ENCODE measurements at places on chromosomes 7 and 10.

- no peak for DNase-seq
These were observed 3.4 kb downstream of the TLX1 start for GRCh38 chr10:101134299-101135127.

DNA sequence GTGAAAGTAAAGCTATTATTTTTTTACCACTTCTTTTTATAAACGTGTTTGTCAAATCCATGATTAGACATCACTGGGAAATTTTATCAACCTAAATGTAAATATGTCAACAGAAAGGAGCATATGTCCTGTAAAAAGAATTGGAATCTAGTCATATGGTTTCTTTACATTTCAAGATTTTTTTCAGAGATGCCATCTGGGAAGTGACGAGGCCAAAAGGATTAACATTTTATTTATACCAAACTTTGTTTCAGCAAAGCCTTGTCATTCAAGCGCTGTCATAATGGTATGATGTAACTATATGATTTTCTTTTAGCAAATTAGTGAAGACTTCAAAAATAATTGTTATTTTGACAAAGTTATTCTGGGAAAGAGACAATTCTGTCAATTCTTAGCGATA, 117.3 kb downstream of the SEMA3A start:
- no peak for DNase-seq

GRCh38 chr10:122471531-122472177, 10.3 kb downstream of the HTRA1 start:
- no peak for DNase-seq

DNA sequence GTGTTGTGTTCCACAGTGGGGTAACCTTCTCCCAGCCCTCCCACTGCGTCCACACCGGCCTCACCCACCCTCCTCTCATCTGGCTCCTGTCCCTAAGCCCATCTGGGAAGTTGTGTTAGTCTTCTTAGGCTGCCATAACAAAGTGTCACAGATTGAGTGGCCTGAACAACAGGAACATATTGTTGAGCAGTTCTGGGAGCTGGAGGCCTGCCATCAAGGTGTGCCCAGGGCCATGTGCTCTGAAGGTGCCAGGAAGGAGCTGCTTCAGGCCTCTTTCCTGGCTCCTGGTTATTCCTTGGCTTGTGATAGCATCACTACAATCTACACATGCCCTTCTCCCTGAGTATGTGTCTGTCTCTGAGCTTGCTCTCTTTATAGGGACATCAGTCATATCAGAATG, 327.6 kb upstream of the COBL start:
- DNase-seq, result no peak

DNA sequence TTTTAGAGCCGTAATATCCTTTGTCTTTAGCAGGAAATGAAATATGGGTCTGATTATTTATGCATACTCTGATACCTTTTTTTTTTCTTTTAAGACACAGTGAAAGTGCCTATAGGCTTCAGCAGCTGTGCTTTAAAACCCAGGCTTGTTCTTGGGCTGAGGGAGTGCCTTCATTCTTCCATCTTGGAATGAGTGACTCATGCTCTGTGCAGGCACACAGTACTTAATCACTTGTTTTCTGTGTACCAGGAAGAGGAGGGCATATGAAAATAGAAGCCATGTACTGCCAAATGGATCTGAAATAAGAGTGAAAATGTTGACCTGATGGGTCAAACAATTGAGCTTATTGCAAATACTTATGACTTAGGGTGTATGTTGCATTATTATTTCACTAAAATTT, 12.0 kb downstream of the INPP5F start:
- DNase-seq, result no peak

DNA sequence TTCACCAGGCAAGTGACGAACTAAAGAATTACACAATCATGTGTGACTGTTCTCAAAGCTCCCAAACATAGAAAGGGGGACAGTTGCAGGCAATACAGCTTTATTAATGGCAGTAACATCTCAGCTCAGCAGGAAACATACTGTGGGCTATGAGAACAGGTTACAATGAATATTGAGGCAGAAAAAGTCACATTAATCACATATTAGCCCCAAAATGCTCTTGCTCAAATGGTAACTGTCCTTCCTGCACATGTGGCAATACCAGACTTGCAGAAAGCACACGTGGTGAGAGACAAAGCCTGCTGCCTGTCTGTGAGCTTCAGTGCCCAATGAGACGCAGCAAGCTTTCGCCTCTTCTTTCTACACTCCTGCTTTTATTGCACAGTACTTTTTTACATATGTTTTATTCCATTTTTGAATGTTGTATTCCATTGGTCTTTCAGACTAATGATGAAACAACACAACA, 104.9 kb upstream of the ACBD5 start:
- DNase-seq, result no peak

DNA sequence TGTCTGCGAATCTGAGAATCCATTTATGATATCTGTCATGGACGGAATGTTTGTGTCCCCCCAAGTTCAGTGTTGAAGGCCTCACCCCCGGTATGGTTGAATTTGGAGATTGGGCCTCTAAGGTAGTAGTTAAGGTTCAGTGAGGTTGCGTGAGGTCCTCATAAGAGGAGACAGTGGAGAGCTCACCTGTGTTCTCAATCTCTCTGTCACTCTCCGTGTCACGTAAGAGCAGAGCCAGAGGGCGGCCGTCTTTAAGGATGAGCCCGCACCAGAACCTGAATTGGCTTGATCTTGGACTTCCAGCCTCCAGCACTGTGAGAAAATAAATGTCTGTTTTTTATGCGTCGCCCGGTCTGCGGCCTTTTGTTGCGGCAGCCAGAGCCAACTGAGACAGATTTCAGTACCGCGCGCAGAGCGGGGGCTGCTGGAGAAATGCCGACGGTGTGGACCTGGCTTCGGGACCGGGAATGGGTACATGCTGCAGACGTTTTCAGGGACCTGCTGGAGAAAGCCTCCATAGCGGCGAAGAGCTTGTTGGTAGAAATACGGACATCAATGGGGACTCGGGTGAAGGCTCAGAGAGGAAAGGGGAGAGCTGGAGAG, 40.2 kb downstream of the WDR37 start:
- no peak for DNase-seq

GRCh38 chr7:122951006-122951405, 44.5 kb downstream of the TAS2R16 start:
- DNase-seq, result no peak

DNA sequence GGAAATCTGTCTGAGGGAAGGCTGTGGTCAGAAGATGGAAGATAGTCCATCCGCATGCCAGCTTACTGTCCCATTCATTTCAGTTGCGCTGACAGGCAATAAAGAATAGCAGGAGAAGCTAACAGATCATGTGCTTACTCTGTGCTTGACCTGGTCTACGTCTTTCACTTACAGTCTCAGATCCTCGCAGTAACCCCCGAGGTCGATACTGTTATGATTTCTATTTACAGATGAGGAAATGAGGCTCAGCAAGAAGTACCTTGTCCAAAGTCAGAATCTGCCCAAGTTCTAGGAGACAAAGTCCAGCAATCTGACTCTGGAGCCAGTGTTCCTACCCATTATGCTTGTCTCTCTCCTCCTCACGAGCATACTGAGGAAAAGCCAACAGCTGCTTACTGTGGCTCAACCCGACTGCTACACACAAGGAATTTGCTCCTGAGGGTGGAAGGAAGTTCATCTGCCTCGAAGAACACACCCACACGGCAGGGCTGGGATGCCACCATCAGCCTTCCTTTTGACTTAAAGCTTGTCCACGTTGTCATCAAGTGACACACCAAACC, 74.2 kb downstream of the MINPP1 start:
- DNase-seq, result no peak

GRCh38 chr7:22725585-22725984, 1.4 kb upstream of the IL6 start:
- no peak for DNase-seq

GRCh38 chr10:5752301-5752871, 60.8 kb downstream of the GDI2 start:
- DNase-seq, result no peak

GRCh38 chr10:99788598-99789256, 6.3 kb downstream of the ABCC2 start:
- DNase-seq, result no peak

- no peak for DNase-seq
These were observed 139.4 kb downstream of the ARID5B start for GRCh38 chr10:62040881-62041280.

- DNase-seq, result no peak
These were observed 55.5 kb downstream of the PLXNA4 start for GRCh38 chr7:132520591-132521280.

- DNase-seq, result no peak
These were observed 56.2 kb downstream of the LRRTM3 start for GRCh38 chr10:66982053-66982420.

- DNase-seq, result no peak
These were observed 6.3 kb downstream of the GHRHR start for GRCh38 chr7:30970074-30970473.

- no peak for DNase-seq
These were observed 13.3 kb downstream of the RGR start for GRCh38 chr10:84258034-84258695.

GRCh38 chr7:36755484-36755883, 31.2 kb upstream of the AOAH start:
- no peak for DNase-seq

DNA sequence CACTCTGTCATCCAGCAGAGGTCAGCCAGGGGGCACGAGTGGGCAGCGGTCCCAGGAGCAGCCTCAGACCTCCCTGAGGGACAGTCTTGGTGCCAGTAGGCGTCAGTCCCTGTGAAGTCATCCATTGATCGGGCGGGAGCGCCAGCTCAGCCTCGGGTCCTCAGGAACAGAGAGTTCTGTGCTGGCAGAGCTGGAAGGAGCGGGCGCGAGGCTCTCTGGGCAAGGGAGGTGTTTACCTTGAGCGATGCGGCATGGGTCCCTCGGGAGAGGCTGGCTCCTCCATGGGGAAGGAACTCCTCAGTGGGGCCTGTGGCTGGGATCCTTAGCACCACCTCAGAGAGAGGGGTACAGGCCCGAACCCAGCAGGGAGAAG, 101.1 kb upstream of the PPIF start:
- no peak for DNase-seq

- no peak for DNase-seq
These were observed 94.8 kb downstream of the TCERG1L start for GRCh38 chr10:131216681-131217230.

DNA sequence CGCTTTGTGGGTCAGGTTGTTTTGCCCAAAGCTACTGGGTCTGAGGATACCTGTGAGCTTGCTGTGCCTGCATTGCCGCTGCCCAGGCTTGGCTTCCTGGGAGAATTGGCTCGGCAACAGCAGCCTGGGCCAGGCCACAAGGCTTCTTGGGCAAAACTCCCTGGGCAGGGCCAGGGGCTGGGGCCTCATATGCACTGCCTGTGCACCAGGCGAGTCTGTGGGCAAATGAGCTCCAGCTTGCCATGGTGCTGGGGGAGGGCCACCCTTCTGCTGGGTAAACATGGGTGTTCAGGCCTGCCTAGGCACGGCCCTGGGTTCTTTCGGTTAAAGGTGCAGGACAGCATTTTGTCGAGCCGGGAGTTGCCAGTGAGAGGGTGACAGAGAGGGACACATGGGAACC, 19.4 kb downstream of the ZMIZ1 start:
- no peak for DNase-seq

DNA sequence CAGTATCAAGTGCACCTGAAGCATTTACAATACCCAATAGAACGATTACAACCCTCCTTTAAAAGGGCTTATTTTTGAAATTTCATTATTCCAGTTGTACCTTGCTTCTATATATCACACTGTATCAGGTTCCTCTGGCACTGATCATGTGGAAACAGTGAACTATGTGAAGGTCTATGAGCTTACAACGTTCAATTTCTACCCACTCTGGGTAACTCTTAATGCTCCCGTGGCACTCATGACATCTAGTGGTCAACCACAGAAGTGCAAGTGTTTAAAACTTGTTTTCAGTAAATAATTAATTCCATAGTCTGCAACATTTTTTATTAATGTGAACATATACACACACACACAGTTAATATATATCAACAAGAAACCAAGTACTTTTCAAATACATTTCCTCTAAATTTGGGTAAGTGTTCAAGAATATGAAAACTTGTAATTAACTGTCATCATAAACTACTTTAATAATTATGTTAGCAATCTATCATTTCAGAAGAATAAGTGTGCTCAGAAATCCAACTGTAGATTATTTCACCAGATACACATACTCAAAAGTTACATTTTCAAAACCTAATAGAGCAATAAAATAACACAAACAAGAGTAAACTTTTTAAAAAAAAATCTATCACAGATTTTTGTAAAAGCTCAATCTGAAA, 61.0 kb downstream of the MPP7 start:
- DNase-seq, result peak; percentile 2

DNA sequence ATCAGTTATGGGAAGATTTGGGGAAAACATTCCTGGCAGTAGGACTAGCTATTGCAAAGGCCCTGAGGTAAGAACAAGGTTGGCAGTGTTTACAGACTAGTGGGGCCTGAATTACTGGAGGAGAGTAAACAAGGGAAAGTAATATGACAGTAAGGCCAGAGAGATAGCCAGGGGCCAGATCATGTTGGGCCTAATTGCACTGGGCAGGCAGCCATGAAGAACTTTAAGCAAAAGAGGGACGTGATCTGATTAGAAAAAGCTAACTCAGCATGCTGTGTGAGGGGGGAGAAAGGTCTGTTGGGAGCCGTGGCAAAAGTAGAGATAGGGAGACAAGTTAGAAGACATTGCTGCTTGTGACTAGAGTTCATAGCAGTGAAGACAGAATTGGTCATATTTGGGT, 9.2 kb downstream of the NUP42 start:
- DNase-seq, result no peak

DNA sequence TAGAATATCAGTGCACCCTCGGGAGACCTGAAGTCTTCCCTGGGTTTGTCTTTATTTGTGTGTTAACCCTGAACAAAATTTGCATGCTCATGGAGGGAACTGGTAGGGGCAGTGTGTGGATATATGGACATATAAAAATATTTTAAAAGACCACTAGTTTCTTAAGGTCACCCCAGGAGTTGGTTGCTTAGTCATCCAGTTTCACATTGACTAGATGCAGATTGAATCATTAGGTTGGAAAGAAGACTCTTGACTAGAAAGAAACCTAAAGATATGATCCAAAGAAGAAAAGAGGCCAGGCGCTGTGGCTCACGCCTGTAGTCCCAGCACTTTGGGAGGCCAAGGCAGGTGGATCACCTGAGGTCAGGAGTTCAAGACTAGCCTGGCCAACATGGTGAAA, 137.1 kb downstream of the KAT6B start:
- no peak for DNase-seq

- no peak for DNase-seq
These were observed 10.1 kb downstream of the ACTR1A start for GRCh38 chr10:102492344-102492939.

DNA sequence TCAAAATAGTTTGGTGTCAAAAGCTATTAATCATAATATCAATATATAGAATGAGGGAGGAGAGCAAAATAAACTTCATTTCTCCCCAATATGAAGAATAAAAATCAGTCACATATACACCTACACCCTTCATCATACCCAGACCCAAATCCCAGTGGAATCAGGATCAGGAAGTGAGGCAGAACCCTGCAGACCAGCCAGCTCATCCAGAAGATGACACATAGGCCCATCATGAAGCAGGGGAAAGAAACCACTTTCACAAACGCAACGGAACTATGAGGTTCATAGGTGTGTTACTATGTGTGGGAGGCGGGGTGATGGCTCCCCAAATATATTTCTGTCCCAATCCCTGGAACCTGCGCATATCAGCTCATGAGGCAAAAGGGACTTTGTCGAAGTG, 89.0 kb downstream of the RSU1 start:
- DNase-seq, result no peak

- DNase-seq, result no peak
These were observed 49.5 kb downstream of the NEURL1 start for GRCh38 chr10:103542764-103543616.

GRCh38 chr7:129470411-129470810, 31.9 kb upstream of the SMKR1 start:
- no peak for DNase-seq

- no peak for DNase-seq
These were observed 52.7 kb downstream of the GRB10 start for GRCh38 chr7:50729962-50730361.

GRCh38 chr10:79242620-79243152, 104.6 kb upstream of the PPIF start:
- DNase-seq, result no peak
